A549 treated with dexamethasone at 1 μM for 4 hours (cell line): ENCODE measurements at places on chromosomes 6 and 20. TPM values are rescaled to one million over a fixed set of nuclear protein-coding genes. Genes with fewer than 3 reads are reported as not detected.

Gene KIFC1
- total RNA-seq = 35.6 to 45.1 TPM (median 44.0 TPM) in 5 replicates

Gene COL21A1
- total RNA-seq = 0.42 to 1.6 TPM (median 0.64 TPM) in 5 replicates

Gene THBS2
- total RNA-seq = 0.07 to 0.12 TPM (median 0.09 TPM) in 5 replicates

Gene PI16
- not detected in 5 replicates for total RNA-seq

Gene PEX3
- total RNA-seq = 11.3 to 12.5 TPM (median 12.2 TPM) in 5 replicates
